ENCODE measurements at places on chromosomes 4 and X.

DNA sequence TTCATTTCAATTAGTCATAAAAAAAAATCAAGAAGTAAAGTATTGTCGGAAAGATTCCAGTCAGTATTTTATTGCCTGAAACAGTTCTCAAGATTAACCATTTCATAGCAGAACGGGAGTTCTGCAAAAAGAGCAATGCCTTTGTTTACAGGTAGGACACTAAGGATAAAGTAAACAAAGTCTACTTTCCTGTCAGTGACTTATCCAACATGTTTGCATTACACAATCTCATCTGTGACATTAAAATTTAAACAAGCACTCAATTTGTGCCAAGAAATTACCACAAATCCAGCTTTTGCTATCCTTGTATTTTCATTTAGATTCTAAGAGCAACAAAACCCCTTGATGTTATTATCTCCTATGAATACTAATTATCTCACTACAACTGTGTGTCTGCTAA, 306.5 kb upstream of the LDB2 start:
- H3K4me3 ChIP-seq = peak overlapping the region; percentile 38
- H3K27me3 ChIP-seq = no peaks in the 10 kb centered on the region
- peaks cover 19% of the 10 kb centered on the region for H3K4me1 ChIP-seq
- H3K36me3 ChIP-seq = peaks cover 12% of the 10 kb centered on the region

DNA sequence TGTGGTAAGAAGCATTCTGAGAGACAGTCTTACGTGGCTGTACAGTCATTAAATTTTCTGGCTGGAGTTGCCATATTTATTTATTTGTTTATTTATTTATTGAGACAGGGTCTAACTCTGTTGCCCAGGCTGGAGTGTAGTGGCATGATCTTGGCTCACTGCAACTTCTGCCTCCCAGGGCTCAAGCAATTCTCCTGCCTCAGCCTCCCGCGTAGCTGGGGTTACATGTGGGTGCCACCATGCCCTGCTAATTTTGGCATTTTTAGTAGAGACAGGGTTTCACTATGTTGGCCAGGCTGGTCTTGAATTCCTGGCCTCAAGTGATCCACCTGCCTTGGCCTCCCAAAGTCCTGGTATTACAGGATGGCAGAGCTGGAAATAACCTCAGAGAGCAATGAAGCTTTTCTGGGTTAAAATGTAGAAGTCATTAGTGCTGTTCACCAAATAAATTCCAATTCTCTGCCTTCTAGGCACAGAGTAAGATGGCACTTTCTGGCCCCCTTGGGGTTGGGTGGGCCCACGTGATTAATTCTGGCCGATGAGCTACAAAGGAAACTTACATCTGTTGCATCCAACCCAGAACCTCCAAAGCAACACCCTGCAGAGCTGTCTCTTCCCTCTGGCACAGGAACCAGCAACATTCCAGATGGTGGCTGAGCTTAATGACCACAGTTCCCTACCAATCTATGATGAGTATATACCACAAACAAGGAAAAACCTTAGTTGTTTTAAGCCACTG, 4.5 kb downstream of the MRFAP1 start:
- peaks cover 30% of the 10 kb centered on the region for H3K36me3 ChIP-seq
- H3K4me3 ChIP-seq = no peak overlapping the region
- peaks cover 23% of the 10 kb centered on the region for H3K4me1 ChIP-seq
- no peak for DNase-seq

DNA sequence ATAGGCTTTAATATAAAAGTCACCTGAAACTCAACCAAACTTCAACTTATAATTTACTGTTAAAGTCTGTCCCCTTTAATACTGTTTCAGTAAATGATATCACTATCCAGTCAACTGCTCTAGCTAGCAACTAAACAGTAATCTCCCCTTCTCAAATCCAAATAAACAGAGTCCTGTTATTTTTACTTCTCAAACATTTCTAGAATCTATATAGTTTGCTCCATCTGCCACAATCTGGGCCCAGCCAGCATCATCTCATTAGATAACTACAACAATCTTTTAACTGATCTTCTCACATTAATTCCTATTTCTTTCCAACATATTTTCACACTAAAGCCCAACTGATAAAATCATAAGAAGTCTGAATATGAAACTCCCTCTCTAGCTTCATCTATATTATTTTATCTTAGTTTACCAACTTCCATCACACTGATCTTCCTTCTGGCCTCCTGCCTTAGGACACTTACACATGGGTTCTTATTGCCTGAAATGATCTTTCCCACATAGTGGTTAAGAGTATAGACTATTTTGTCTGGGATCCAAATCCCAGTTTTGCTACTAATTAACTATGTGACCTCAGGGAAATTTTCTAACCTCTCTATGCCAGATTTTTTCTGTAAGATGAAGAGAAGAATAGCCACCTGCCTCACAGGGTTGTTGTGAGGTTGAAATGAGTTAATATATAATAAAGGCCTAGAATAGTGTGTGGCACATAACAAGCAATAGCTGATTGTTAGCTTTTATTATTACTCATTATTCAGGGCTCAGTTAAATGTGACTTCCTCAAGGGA, 18.6 kb downstream of the TBCK start:
- no peaks in the 10 kb centered on the region for H3K27me3 ChIP-seq
- H3K4me3 ChIP-seq = no peak overlapping the region
- peaks cover 15% of the 10 kb centered on the region for H3K36me3 ChIP-seq

GRCh38 chrX:71823391-71824057, 60.4 kb downstream of the CXorf49B start:
- peaks cover 11% of the 10 kb centered on the region for H3K27me3 ChIP-seq
- H3K4me1 ChIP-seq = no peaks in the 10 kb centered on the region
- no peak for DNase-seq
- no peak overlapping the region for H3K27ac ChIP-seq
- H3K36me3 ChIP-seq = no peaks in the 10 kb centered on the region

DNA sequence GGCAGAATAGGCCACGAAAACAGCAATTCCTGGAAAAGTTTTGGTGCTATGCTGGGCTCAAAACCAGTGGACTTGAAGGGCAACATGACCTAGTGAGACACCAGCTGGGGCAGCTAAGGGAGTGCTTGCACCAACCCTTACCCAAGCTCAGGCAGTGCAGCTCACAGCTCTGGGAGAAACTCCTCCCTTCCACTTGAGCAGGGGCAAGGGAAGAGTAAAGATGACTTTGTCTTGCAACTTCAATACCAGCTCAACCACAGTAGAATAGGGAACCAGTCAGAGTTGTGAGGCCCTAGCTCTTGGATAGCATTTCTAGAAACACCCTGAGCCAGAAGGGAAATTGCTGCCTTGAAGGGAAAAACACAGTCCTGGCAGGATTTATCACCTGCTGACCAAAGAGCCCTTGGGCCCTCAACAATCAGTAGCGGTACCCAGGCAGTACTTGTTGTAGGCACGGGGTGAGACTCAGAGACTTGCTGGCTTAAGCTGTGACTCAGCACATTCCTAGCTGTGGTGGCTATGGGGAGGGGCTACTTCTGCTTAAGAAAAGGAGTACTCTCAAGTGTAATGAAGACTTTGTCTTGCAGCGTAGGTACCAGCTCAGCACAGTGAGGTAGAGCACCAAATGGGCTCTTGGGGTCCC, 19.7 kb upstream of the ABCG2 start:
- H3K27me3 ChIP-seq = peaks cover 7% of the 10 kb centered on the region
- H3K4me3 ChIP-seq = no peak overlapping the region
- DNase-seq = peak; percentile 74
- peaks cover 13% of the 10 kb centered on the region for H3K4me1 ChIP-seq
- peak overlapping the region; percentile 72 for H3K27ac ChIP-seq

Measured in HFFc6 (cell line).